ENCODE measurements at places on chromosomes 7 and 10. TPM values are rescaled to one million over a fixed set of nuclear protein-coding genes. Genes with fewer than 3 reads are reported as not detected.

The MRPL32 gene
- total RNA-seq = 57.0 TPM

The PSMA2 gene
- total RNA-seq = 217 TPM

The C10orf95 gene
- total RNA-seq = not detected

The CLRN3 gene
- not detected for total RNA-seq

The ACBD7 gene
- not detected for total RNA-seq

The ZNF853 gene
- 9.5 TPM for total RNA-seq

GRCh38 chr7:155483245-155483644, 25.3 kb downstream of the EN2 start:
- no peak for DNase-seq

DNA sequence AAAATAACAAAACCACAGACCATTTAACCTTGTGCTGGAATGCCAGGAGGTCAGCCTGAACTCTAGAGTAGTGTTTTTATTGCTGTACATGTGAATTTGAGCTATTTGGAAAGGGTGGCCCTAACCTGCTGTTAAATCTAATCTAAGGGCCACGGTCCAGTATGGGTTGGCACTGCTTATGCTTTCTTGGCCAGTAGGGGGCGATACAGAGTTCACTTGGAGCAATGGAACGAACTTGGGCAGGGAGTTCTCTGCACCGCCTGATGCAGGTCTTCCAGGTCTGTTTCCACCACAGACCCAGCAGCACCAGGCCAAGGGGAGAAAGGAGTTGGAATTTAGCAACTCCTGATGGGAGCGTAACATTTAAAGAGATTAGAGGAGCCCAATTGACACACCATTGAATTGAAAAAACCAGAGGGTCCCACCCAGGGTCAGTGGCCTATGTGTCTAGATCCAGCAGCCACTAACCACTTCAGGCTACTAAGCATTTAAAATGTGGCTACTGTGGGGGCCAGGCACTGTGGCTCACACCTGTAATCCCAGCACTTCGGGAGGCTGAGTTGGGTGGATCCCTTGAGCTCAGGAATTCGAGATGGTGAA, 75.7 kb upstream of the EFCAB10 start:
- no peak for DNase-seq

DNA sequence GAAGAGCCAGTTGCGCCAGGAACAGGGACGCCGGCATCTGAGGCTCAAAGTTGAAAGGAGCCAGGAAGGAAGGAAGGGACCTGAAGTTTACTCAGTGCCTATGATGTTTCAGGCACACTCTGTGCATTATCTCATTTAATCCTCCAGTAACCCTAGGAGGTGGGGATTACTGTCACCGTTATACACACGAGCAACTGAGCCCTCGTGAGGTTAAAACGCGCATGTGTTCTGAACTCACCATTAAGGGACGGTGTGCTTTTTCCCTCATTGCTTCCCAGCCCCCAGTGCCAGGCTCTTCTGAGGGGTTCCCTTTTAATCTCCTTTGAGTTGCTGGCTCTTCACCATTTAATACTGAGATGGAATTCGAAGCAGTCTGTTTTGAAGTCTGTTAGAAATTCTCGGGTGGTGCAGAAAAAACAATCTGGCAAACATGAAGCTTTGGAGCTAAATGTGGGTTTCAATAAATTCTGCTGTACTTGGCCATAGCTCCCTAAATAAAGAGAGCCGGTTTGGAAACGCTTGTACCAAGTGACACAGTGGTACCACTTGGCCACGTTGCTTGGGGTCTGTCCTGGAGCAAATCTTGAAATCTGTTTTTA, 102.2 kb downstream of the TAX1BP1 start:
- DNase-seq = no peak

GRCh38 chr10:43082746-43083145, 5.9 kb downstream of the RET start:
- no peak for DNase-seq

DNA sequence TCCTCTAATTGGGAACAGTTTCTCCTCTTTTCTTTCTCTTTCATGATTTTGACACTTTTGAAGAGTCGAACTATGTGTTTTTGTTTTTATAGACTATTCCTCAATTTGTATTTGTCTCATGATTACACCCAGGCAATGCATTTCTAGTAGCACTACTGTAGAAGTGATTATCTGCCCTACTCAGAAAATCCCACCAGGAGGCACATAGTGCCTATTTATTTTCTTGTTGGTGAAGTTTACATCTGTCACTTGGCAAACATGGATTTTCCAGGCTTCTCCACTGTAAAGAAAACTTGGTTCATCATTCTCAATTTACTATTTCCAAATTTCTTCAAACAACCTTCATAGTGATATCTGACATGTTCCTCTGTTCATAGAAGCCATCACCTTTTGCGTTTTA, 893.9 kb downstream of the CCSER2 start:
- DNase-seq = no peak

- no peak for DNase-seq
These were observed 66.6 kb downstream of the PCLO start for GRCh38 chr7:83096065-83096580.

DNA sequence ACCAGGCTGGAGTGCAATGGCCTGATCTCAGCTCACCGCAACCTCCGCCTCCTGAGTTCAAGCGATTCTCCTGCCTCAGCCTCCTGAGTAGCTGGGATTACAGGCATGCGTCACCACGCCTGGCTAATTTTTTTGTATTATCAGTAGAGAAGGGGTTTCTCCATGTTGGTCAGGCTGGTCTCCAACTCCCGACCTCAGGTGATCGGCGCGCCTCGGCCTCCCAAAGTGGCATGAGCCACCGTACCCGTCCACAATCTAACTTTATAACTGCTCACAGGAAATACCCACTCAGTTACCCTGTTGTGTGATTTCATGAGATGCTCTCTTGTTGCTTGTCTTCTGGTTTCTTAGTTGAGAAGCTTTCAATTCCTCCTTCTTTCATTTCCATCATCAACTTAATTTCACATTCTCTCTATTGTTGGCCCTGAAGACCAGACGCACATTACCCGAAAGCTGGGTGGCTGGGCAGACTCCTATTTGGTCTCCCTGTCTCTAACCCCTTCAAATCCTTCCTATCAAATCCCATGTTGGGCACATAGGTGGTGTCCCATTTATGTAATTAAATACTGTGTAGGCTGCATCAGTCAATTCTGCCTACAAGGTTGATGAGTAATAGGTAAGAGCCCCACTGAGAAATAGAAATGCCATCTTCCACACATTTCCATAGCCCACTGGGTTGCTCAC, 1.1 kb upstream of the GSTO2 start:
- DNase-seq = no peak

DNA sequence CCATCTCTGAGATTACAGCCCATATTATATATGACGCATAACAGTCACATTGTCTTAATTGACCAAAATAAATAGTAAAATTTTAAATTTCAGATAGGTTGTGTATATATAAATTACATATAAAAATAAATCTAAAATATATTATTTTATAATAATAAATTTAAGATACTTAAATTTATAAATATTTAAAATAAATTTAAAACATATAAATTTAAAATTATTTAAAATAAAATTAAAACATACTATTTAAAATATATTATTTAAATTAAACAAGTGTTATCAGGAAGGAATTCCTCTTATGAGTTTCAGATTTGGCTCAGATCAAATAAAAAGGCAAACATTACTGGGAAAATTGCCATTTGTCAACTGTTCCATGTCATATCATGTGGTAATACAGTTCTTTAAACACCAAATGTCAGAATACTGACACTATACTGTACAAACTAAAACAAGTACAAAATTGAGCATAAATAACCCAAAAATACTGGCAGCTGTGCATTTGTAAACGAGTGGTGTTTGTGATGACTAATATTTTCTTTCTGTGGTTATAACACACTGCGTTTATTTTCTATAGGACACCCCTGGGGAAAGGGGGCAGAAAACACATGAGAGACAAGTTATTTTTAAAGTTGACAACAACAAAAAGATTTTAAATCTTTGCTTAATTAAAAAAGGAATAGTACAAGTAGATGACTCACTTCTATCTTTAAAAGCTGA, 71.3 kb upstream of the DGKB start:
- no peak for DNase-seq

DNA sequence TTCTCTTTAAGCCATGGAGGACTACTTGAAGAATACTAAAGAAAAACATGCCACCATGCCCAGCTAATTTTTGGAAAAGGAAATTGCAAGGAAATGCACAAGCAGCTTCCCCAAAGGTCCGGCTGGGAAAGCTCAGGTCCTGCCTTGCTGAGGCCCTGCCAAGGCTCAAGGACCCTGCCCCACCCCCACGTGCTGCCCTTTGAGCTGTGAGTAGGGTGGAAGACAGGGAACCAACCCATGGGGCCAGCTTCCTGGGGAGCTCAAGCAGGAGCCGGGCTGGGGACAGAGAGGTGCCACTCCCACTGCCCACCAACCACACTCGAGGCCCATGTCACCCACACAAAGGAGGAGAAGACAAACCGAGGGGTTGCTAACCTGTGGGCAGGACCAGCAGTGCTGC, 78.2 kb downstream of the SLIT1 start:
- no peak for DNase-seq

DNA sequence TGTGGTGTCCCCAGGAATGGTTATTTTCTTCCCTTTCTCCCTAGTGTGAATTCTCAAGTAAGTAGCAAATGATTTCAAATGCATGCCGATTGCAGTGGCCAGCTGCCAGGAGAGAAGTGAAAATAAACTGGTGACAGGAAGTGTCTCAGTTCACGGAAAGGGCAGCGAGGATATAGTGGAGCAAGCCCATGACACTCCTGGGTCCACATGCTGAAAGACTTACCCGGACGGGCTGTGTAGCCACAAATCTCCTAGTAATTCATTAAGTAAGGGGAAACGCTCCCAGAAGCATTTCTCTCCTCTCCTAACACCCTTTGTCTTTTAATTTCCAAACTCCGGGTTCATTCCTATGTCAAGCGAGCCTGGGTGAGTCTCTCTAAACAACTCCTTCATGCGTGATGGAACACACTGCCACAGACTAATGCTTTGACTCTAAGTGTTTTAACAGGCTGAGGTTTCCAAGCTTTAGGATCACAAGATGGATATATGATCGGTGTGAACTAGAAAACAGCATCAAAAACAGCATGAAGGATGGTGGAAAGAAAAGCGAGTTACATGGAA, 125.6 kb downstream of the CYP26A1 start:
- DNase-seq = peak; percentile 47

DNA sequence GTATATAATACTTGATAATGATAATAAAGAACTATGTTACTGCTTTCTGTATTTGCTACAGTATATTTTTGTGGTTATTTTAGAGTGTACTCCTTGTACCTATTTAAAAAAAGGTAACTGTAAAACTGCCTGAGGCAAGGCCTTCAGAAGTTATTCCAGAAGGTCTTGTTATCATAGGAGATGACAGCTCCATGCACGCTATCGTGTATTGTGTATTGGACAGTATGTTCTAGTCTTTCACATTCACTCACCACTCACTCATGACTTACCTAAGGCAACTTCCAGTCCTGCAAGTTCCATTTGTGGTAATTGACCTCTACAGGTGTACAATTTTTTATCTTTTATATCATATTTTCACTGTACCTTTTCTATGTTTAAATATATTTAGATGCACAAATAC, 100.7 kb downstream of the ARL4A start:
- no peak for DNase-seq

DNA sequence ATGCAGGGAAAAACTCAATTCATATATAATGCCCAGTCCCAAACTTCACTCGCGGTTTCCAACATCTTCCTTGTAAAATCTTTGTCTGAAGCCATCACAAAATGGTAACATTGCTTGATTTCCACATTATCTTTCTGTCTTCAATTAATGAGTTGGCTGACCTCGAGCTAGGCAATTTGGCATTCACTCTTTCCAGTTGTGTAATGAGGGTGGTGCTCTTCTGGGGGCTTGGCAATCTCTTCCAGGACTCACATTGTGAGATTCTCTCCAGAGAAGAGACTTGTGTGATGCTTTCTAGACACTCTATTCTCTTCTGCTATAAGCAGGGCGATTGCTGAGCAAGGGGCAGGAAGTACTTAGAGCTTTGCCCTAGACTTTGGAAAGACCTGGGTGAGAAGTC, 179.5 kb downstream of the JCAD start:
- DNase-seq = no peak

GRCh38 chr10:21499701-21500577, 25.5 kb downstream of the SKIDA1 start:
- DNase-seq = no peak

DNA sequence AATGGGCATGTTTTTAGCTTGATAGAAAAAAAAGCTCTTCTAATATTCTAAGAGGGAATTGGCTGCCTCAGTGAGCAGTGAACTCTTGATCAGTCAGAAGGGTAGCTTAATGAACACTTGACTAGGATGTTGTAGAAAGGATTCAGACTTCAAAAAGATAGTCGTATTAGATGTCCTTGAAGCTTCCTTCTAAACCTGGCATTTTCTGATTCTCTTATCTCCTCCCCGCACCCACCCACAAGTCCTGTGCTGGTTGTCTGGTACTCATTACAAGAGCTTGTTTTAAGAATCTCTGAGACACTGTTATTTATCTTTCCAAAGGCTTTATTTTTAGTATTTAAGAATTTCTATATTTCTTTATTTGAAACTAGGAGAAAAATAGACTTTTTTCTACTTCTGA, 7.4 kb upstream of the SMIM30 start:
- DNase-seq = no peak

GRCh38 chr10:29345144-29345909, 56.5 kb downstream of the LYZL1 start:
- DNase-seq = no peak

- no peak for DNase-seq
These were observed at the start of gene TMEM225B for GRCh38 chr7:99597762-99598501. TMEM225B (plus strand) TSS chr7:99598267; CDS start chr7:99604389, 6,122 bp downstream.

- DNase-seq = no peak
These were observed 656.3 kb upstream of the CELF2 start for GRCh38 chr10:10361301-10361885.

- no peak for DNase-seq
These were observed 37.7 kb upstream of the KLF6 start for GRCh38 chr10:3822541-3823330.

GRCh38 chr7:30237271-30237695, 47.1 kb upstream of the ZNRF2 start:
- no peak for DNase-seq

GRCh38 chr10:86721232-86721631, 35.2 kb upstream of the BMPR1A start:
- no peak for DNase-seq

- peak; percentile 84 for DNase-seq
These were observed 1.6 kb upstream of the ANKRD2 start for GRCh38 chr10:97570789-97571471.

- no peak for DNase-seq
These were observed 57.5 kb downstream of the FANK1 start for GRCh38 chr10:125953778-125954385.

DNA sequence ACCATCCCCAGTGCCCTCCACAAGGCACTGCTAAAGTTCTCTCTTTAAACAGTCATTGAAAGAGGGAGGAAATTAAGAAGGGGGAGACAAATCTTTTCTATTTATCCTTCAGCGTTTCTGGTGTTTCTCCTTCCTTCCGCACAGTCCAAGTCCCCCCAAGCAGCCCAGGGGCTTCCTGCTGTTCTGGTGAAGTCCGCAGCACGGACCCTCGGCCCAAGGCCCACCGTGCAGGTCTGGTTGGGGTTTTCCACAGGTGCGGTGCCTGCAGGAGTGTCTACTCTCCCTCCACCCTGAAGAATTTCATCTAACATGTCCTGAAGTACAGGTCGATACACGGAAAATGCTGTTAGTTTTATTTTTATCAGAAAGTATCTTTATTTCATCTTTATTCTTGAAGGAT, 34.1 kb upstream of the KNDC1 start:
- no peak for DNase-seq

- no peak for DNase-seq
These were observed 241.5 kb downstream of the WDR37 start for GRCh38 chr10:1297566-1298301.

- DNase-seq = no peak
These were observed 719.1 kb downstream of the AUTS2 start for GRCh38 chr7:70317356-70317755.
